ENCODE measurements at places on chromosomes 4 and X. TPM values are rescaled to one million over a fixed set of nuclear protein-coding genes. Genes with fewer than 3 reads are reported as not detected.

The ENOX2 gene
- total RNA-seq, result 19.0 TPM

The ODAPH gene
- not detected for total RNA-seq

The TDO2 gene
- total RNA-seq, result not detected

The SOX3 gene
- not detected for total RNA-seq

The ACTRT1 gene
- total RNA-seq, result not detected

The ITGB1BP2 gene
- 0.77 TPM for total RNA-seq

The UCP1 gene
- total RNA-seq, result not detected

The NXF2B gene
- not detected for total RNA-seq

The SYTL4 gene
- total RNA-seq, result 26.8 TPM

The SSX4 gene
- not detected for total RNA-seq

The ADH1B gene
- total RNA-seq, result not detected

The AKAP14 gene
- not detected for total RNA-seq

The HSD17B13 gene
- total RNA-seq, result 0.09 TPM

The APBB2 gene
- 36.0 TPM for total RNA-seq

The FHL1 gene
- total RNA-seq, result 68.2 TPM

The AFM gene
- not detected for total RNA-seq

The ASB9 gene
- 0.43 TPM for total RNA-seq

The RAB40AL gene
- total RNA-seq, result 0.26 TPM

The GLOD5 gene
- total RNA-seq, result not detected
